Posterior vena cava (tissue), 2 donors: ENCODE measurements at places on chromosomes 2 and 18. TPM values are rescaled to one million over a fixed set of nuclear protein-coding genes. Genes with fewer than 3 reads are reported as not detected.

The USP37 gene
- total RNA-seq = 11.7 TPM

The DSC3 gene
- total RNA-seq = 0.32 TPM

The HK2 gene
- total RNA-seq = 4.3 TPM

The ALKAL2 gene
- total RNA-seq = 64.2 TPM

The NPAS2 gene
- 30.1 TPM for total RNA-seq

The MERTK gene
- 34.2 TPM for total RNA-seq

DNA sequence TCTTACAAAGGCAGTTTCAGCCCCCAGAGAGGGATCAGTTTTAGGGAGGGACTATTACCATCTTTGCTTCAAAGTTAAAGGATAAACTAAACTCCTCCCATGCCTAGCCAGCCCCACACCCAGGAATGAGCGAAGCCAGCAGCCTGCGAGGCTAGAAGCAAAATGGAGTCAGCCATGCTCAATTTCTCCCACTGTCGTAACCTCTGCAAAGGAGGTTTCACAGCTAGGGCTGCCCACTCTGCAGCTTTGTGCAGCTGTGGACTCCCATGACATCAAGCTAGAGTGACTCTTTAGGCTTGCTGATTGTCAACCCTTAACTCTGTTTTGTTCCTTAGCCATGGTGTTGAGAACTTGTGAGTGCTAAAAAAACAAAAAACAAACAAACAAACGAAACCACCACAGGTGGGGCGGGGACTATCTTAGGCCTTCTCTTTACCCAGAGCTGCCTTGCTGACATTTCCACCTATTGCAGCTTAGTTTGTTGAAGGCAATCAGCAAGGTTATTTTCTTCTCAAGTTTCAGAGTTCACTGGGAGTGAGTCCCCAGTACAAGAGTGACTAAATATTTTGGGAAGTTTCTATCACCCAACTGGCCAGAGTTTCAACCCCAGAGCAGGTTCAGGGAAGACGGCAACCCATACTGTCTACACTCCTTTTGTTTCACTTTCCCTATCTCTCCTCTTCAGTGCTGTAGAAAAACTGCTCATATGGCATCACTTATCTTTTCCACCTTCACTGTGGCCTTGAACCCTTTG, 592.1 kb downstream of the XIRP2 start:
- no peak for DNase-seq

GRCh38 chr2:152483276-152484063, 148.5 kb downstream of the FMNL2 start:
- DNase-seq = no peak

DNA sequence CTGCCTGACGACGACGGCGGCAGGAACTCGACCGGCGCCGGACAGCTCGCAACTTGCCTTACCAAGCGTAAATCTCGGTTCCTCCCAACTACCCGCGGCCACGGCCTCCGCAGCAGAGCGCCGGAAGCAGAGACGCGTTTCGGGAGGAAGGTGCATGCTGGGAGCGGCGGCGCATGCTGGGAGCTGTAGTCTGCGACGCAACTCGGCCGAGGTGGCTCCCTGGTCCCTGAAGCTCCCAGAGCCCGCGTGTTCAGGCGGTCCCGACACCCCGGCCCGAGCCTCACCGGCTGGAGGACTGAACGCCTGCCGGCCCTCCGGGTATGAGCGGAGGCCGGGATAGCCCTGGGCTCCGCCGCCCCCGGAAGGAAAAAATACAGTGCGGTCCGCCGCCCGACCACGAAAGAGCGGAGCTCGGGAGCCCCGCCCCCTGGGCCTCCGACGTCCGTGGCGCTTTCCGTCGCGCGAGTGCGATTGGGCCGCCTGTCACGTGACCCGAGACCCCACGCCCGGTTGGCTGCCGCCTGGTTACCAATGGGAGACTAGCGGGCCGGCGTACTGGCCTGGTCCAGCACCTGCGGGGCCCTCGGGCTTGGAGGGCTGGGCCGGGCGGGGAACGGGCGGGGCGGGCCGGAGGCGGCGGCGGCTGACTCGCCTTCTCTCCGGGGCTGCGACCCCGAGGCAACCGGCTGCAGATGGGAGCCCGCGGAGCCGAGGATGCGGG, at the start of gene CAPN10:
Gene CAPN10 (plus strand): TSS at position 537 of the 721 bp plus-strand sequence. CDS start 178 bp downstream, at position 715.
- peak; percentile 100 for DNase-seq

GRCh38 chr2:109321570-109321969, 192.6 kb downstream of the SH3RF3 start:
- no peak for DNase-seq

- DNase-seq = no peak
Observed at GRCh38 chr2:32572737-32573136, 55.1 kb upstream of the TTC27 start.

- no peak for DNase-seq
Observed at GRCh38 chr2:220935789-220936321, 636.2 kb downstream of the EPHA4 start.

GRCh38 chr18:48814490-48815178, 136.1 kb downstream of the SMAD7 start:
- no peak for DNase-seq

DNA sequence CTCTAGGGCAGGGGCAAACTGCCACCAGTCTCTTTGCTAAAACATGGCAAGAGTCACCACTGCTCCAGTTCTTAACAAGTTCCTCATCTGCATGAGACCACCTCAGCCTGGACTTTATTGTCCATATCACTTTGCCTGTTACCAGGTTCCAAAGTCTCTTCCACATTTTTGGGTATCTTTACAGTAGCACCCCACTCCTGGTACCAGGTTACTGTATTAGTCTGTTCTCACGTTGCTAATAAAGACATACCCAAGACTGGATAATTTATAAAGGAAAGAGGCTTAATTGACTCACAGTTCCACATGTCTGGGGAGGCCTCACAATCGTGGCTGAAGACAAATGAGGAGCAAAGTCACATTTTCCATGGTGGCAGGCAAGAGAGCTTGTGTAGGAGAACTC, 5.5 kb upstream of the DPP4 start:
- no peak for DNase-seq

DNA sequence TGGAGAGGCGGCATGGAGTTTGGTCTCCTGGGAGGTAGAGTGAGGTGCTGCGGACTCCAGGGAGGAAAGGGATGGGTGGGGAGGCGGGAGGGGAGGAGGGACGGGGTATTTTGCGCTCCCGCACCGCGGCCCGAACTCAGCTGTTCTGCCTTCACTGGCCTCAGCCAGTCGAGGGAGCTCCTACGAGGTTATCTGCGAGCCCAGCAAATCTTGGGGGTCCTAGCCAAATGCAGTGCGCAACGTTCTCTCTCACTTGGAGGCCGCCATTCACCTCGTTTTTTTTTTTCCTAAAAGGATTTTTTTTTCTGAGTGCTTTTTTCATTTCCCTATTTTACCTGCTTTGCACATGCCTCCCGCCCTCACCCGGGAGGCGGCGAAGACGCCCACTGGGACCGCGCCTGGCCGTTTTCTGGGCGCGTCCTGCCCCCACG, 877 bp upstream of the BCL2L11 start:
- no peak for DNase-seq

- DNase-seq = no peak
Observed at GRCh38 chr2:65228263-65228750, 676 bp downstream of the ACTR2 start.

GRCh38 chr2:178282075-178282815, 87.9 kb downstream of the OSBPL6 start:
- DNase-seq = no peak

DNA sequence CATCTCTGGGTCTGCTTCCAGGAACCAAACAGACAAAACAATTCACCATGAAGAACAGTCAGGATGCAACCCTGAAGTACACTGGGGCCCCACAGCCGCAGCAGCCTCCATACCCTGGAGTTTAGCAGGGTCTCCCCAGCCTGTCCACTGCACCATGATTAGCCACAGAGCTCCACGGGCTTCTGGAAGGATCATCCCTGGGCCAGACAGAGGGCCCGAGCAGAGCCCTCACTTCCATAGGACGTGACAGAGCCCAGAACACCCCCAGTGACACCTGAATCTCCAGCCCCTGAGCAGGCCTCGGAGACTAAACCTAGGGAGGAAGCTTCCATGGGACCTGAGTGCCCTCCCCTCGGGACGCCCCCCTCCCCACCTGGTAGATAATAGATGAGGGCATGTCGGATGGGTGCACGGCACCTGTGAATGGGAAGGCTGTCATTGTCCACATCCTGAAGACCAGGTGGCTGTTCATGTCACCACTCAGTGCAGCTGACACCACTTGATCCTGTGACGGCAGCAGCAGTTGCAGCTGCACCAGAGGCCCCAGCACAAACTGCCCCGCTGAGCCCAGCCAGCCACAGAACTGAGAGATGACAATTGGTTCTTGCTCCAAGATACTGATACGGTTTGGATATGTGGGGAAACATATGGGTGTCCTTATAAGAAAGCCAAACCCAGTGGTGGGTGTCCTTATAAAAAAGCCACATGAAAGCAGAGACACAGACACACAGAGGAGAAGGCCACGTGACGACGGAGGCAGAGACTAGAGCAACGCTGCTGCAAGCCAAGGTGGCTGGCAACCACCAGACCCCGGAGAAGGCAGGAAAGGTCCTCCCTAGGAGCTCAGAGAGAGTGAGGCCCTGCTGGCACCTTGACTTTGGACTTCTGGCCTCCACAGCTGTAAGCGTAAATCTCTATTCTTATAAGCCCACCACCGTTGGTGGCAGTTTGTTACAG, 23.2 kb downstream of the KIF1A start:
- peak; percentile 62 for DNase-seq

- no peak for DNase-seq
Observed at GRCh38 chr18:59929621-59930295, 30.0 kb downstream of the PMAIP1 start.

DNA sequence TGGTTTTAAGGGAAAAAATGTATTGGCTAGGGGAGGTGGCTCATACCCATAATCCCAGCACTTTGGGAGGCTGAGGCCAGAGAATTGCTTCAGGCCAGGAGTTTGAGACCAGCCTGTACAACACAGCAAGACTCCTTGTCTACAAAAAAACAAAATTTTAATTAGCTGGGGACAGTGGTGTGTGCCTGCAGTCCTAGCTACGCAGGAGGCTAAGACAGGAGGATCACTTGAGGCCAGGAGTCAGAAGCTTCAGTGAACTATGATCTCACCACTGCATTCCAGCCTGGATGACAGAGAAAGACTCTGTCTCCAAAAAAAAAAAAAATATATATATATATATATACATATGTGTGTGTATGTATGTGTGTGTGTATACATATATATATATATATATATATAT, 18.5 kb downstream of the CCDC88A start:
- DNase-seq = no peak

DNA sequence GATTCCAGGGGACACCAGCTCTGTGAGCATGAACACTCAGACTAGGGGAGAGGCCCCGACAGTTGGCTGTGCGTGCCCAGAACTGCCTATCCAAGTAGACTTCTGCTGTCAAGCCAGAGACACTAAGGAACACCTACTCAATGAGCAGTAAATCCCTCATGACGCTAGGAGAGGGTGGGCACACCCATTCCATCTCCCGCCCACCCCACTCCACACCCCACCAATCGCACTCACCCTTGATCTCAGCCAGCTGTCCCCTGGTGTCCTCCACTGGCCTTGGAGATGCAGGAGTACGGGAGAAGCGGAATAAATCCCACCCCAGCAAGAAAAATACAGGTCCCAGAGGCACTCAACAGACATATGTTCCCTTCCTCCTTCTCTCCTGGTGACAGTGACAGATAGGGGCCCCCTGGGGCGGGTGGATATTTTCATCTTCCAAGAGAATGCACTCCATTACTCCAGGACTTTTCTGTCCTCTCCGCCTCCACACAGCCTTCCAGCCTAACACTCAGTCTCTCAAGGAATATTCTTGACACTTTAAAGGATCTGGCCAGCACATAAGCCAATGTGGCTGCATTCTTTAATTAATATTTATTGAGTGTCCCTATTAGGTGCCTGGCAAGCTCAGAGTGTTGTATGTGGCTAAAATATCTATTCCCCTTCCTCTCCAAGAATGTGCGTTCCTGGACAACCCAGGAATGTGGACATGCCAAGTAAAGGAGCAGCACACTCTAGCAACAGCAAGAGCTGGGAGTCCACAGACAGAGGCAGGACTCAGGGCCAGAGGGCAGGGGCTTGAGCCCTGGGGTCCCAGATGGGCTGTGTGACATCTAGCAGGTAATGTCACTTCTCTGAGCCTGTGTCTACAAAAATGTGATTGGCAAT, 13.1 kb upstream of the SMAD7 start:
- no peak for DNase-seq

- DNase-seq = no peak
Observed at GRCh38 chr2:85291425-85292023, 36.3 kb downstream of the TGOLN2 start.

DNA sequence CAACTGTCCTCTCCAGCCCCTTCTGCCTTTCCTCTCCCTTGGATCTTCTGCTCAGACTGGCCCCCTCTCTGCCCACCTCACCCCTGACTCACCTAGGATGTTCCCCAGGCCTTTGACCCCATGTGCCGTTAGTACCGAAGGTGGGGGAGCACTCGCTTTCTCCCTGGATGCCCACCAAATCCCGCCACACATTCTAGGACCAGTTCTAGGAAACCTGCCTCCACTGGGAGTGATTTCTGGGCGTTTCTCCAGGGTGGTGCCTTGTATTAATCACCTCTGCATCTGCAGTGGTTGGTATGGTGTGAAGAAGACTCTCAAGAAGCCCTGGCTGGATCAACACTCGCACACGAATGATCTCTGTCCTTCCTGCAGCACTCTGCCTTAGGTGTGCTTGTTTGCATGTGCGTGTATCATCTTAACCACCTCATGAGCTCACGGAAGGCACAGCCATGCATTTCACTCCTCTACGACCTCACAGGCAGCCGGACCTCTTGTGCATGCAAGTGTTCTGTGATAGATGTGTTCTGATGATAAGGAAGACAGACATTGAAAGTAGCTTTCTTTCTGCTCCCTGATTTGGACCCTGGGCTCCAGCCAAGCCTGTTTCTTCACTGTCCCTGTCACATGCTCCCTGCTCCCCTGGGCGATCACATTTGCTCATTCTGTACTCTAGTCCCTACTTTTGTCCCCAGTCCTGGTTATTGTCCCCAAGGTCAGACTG, 69.4 kb downstream of the LIPG start:
- no peak for DNase-seq

DNA sequence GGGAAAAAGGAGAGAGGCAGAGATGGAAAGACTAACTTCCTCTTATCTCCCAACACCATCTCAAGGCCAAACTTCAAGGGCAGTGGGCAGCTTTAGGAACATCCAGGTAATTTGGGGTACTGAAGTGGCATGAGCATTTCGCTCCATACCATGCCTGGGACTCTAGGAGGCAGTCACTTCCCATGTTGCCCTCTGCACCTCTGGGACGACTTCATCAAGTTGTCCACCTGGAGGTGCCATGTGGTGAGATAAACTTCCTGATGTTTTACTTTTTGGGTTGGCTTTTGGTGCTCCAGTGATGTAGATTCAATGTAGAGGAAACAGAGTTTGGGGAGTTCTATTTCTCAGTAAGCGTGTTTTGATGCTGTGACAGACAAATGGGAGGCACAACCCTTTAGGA, 56.3 kb upstream of the UPP2 start:
- no peak for DNase-seq

- DNase-seq = no peak
Observed at GRCh38 chr2:60554646-60555065, 1.2 kb upstream of the BCL11A start.

DNA sequence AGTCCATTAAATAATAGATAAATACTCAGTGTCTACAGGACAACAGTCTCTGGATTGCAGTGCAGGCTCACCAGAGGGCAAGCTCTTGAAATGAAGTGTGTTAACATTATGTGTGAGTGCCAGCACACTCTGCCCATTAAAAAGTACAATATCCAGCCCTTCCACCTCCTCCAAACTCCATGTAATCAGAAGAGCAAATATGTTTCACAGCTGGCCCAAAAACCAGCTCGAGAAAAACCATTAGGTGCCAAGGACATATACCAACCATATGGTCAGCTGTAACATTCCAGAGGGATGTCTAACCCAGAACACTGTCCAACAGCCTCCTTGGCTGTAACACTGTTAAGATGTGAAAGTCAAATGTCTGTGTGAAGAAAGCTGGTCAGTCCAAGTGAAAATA, 112.2 kb downstream of the ZNF385B start:
- no peak for DNase-seq

- no peak for DNase-seq
Observed at GRCh38 chr2:146540271-146540932, 1304.4 kb upstream of the ACVR2A start.
